ENCODE measurements at places on chromosomes 4 and X. TPM values are rescaled to one million over a fixed set of nuclear protein-coding genes. Genes with fewer than 3 reads are reported as not detected.
A peak's percentile ranks its signal among the peaks of the same experiment; 100 is the strongest.

GABRA4 gene
- total RNA-seq = not detected

SOWAHD gene
- total RNA-seq = 0.99 TPM

SPACA5 gene
- total RNA-seq = not detected

- no peak for DNase-seq
Observed at GRCh38 chr4:182142176-182143085, 100.8 kb upstream of the TENM3 start.

- DNase-seq = no peak
Observed at GRCh38 chr4:33628296-33628695, 2616.0 kb downstream of the ARAP2 start.

CYBB gene
- total RNA-seq = 0.17 TPM

DNA sequence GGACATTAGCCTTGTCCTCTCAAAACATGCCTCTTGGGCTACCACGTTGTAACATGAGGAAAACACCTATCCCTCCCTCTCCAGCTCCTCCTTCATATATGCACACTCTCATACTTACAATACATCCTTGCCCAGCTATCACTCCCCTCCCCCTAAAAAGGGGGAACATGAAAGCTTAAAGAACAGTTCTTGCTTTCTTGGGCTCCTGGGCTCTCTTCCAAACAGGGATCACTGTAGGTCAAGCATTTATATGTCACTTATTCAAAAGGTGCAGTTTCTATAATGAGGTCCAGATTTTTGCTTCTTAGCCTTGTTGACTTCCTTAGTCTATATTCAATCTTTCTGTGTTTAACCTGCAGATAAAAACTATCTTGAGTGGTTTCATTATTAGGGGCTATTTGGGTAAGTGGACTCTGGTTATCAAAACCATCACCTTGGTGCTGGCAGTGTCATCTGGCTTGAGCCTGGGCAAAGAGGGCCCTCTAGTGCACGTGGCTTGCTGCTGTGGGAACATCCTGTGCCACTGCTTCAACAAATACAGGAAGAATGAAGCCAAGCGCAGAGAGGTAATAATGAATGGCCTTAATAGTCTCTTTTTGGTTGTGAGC lies 119.4 kb downstream of the AKAP4 start:
- peak; percentile 57 for DNase-seq

- DNase-seq = no peak
Observed at GRCh38 chrX:17294561-17294960, 80.4 kb upstream of the NHS start.

DNA sequence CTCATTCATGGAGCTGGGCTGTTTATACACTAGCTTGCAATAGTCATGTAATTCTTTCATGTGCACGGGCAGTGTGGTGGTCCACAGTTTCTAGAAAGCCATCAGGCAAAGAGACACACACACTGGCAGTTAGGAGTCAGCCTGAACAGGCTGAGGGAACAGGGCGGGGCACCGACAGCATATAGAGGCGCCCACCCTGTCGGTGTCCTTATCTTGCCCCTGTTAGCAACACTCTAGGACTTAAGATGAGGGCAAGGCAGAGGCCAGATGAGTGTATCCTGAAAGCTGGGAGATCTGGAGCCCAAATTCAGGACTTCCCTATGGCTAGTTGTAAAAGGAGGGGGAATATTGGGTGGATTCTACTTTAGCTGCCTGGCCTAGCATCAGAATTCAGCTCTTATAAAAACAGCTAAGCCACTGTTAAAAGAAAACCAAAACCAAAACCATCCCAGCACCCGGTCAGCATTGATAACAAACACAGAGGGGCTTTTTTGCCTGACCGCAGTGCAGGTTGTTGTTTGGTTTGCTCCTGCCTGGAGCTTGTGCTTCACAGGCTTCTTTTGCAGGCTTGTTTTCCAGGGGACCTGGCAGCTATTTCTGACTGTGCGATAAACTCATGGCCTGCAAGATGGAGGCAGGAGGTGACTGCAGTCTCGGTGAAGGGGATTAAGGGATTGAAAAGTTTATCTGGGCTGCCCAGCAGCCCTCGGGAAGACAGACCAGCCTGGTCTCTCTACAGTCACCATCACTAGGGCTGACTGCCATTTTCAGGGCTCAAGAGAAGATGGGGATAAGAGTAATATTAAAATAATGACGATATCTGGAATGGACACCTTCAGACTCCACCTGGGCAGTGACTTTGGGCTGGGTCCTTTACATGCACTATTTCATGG lies 638.9 kb downstream of the MID1IP1 start:
- DNase-seq = no peak

DNA sequence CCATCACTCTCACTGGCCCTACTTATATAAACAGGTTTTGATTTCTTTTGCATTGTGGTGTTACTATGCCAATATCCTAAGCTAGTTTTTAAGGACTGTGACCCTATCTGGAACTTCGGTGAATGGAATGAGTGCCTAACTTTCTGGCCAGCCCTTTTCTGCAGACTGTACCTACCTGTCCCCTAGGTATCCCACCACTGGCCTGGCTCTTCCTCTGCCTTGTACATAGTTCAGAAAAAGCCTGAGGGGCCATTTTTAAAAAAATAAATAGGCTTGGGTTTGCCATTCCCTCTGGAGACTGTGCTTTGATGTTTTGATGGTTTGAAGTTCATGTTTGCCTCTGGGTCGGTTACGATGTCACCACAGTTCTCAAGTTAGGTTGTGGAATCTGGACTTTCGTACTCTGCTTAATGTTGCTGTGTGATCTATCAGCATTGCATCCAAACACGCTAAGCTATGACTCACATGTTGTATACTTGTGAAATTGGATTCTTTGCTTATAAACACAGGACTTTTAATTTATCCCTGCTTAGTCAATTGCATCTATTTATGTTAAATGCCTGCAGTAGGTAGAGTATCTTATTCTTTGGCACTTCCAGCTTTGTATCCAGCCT lies 182.0 kb downstream of the ANKRD50 start:
- peak; percentile 29 for DNase-seq

DNA sequence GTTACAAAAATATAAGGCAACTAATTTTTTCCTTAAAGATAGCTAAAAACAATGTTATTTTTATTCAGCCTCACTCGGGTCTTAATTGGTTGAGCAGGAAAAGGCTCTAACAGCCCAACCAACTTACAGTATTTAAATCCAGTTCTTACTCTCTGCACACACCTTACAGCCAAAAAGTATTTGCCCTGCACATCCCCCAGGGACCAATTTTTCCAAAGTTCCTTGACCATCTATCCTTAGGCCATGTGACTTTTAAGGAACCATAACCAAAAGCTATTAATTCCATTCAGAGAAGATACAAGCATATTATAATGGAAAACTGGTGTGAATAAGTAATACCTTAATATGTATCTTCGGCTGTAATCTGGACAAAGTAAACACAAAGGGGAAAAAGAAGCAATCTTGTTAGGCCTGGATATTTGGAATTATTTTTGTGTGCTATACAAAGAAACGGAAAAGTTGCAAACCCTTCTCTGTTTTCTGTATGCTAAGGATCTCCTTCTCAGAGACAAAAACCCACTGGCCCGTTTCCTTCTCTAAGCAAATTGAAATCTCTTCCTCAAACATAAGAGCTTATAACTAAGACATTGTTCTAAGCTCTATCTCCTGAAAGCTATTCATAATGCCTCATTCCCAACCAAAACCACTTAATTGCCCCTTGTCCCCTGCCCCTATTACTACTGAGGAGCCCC lies 1.0 kb upstream of the THAP9 start:
- no peak for DNase-seq

DNA sequence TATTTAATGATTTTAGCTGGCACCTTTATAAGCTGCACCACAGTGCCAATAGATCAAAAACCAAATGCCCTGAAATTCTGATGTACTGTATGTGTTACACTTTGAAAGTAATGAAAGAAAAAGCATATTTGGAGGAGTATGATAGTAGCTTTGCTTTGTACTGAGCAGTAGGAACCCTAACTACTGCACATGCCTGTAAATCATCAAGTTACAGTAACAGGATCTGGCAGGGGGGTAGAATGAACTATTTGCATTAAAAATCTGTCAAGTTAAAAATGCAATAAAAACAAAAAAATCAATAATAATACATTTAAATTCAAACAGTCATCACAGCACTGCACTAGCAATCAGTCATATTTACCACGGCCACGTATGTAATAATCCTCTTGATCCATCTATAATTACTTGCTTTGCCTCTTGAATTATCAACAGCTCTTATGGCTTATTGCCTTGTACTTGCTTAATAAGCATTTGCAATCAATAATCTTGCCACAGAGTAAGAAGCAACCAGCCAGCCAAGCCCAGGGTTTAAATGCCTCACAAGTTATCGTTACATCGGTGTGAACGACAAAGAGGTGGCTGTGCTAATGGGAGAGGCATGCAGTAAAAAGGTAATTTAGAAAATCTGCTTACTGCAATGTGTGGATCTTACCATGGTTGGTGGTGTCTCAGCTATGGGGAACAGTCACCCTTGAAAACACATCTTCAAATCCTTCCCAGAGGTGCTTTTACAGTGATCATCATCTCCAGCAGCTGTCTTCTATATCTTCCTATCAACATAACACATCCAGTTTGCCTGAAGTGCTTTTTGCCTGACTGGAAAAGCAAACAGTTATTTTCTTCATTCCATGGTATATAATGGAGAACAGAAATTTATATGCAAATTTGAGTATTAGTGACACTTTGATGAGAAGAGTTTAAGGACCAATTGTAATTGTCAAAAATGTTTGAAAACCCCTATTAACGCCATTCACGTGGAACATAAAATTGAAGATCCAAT lies 1812.1 kb upstream of the ADGRL3 start:
- no peak for DNase-seq

NPFFR2 gene
- total RNA-seq = 2.7 TPM

- DNase-seq = no peak
Observed at GRCh38 chr4:182875453-182876405, 41.5 kb downstream of the DCTD start.

RPL36A gene
- total RNA-seq = 807 TPM

- DNase-seq = peak; percentile 57
Observed at GRCh38 chrX:135328421-135329005, 19.2 kb downstream of the ETDC start.

VEGFD gene
- 0.05 TPM for total RNA-seq

DNA sequence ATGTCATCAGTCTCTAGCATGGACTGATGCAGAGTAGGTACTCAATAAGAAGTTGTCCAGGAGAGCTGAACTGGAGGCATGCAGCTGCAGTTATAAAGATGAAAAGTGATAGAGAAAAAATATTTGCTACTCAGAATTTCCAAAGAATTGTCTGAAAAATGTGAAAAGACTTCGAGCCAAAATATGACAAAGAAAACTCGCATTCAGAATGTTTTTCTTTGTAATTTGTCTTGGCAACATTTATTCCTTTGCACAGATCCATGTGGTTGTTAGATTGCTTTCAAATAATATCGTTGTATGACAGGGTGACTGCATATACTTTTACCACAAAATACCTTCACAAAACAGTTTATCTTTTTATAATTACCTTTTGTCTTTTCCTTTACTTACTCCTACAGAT lies 128.0 kb upstream of the SLC4A4 start:
- DNase-seq = no peak

DNA sequence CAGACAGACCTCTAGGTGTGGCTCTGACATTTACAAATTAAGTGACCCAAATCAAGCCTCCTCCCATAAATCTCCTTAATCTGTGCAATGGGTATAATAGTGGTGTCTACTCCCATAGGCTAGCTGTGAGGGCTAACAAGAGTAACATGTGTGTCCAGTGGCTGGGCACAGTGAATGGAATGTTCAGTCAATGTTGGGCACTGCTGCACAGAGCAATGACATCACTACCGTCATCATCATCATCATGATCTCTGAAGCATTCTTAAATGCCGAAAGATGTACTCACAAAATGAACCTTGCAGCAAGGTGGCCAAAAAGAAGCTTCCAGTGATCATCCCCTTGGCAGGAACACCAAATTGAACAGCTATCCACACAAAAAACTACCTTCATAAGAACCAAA lies 43.5 kb downstream of the CHRNA9 start:
- DNase-seq = no peak

GRCh38 chrX:51608126-51608525 lies 10.6 kb downstream of the CENPVL3 start:
- DNase-seq = no peak

GRCh38 chrX:118423558-118423957 lies 72.1 kb upstream of the DOCK11 start:
- no peak for DNase-seq

DNA sequence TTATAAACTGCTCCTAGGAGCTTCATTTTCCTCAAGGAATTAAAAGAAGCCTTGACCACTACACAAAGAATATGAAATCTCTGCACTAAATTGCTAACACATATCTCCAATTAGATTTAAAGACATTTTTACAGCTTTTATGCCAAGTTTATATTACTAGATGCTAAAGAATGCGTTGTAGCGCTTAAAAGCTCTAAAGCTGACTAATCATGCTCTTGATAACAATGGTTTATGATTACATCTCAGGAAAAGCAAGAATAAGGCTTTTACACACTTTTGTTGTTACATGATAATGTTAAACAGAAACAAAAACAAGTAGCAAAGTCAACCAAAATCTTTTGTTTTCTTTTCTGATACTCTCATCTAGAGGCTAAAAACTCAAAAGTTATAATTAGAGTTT lies 44.7 kb downstream of the SLC10A7 start:
- DNase-seq = peak; percentile 16

CD38 gene
- total RNA-seq = 0.52 TPM

GRCh38 chrX:84469226-84469625 lies 33.0 kb downstream of the HDX start:
- DNase-seq = peak; percentile 6

MGST2 gene
- 27.0 TPM for total RNA-seq

GRCh38 chr4:57117491-57117890 lies 7.3 kb upstream of the IGFBP7 start:
- DNase-seq = no peak

SUPT20HL2 gene
- total RNA-seq = not detected

TMSB15C gene
- total RNA-seq = 3.9 TPM

PPA2 gene
- total RNA-seq = 117 TPM

DNA sequence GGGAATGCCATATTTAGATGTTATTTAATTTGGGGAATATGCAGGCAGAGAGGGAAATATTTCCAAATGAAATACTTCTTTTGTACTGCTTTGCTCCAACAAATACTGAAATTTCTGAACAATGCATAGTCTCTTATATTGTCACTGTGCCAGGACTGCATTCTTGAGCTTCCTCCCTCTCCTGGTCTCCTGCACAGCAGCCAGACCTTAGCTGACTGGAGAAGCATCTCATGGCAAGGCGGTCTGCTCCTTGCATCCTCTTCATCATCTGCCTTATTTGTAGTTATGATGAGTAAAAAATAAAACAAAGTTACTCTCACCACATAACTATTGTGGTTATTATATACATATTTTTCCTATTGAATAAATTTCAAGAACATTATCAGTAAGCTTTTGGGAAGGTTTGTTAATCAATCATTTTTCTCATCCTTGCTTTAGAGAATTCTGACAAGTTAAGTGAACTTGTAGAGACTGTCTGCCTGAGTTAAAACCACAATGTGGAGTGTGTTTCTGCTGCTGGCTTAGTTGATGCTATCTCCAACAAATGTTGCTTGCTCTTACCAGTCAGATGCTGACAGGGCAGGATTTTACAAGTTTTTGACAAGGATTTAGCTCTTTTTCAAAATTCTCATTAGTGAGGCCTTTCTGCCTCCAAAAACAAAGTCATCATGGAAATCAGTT lies 153.6 kb downstream of the SOWAHB start:
- DNase-seq = no peak
